Activated CD4-positive, alpha-beta T cell treated with anti-CD3 and anti-CD28 coated beads, Interleukin-2, amount 50 U/mL, for 48 hours (primary cell): ENCODE measurements at places on chromosomes 5 and 9.

GRCh38 chr5:93602241-93603077 lies 19.4 kb downstream of the NR2F1 start:
- no peak for DNase-seq

GRCh38 chr5:96919754-96920197 lies 16.1 kb upstream of the LNPEP start:
- no peak for DNase-seq

DNA sequence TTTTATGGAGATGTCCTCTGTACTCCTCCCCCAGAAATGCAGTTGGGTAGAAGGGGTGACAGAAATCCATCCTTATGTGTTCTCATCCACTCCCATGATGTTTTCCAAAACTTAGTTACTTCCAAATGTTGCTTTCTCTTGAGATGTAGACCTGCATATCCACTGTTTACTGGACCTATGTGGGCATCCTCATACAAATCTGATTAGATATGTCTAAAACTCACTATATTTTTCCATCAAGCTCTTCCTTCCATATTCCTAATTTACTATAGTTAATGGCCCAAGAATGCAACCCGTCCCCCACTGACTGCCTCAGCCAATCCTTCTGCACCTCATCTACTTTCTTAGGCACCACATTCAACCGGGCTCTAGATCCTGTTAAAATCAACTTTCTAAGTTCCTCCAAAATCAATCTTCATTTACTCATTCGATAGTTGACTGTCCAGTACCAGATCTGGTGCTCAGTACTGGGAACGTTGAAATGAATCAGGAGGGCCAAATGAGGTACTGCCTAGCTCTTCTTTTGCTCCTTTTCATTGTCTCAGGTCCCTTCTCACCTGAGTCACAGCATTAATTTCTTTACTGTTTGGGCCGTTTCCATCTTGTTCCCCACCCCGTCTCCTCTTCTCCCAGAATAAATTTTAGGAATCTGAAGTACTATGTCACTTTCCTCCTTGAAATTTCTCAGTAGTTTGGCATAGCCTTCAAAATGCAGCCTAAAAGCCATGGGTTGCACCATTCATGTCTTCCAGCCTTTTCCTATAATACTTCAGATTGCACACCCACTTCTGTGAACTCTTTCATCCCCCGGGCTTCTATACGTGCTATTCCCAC lies 7.9 kb downstream of the PLK2 start:
- DNase-seq = no peak

DNA sequence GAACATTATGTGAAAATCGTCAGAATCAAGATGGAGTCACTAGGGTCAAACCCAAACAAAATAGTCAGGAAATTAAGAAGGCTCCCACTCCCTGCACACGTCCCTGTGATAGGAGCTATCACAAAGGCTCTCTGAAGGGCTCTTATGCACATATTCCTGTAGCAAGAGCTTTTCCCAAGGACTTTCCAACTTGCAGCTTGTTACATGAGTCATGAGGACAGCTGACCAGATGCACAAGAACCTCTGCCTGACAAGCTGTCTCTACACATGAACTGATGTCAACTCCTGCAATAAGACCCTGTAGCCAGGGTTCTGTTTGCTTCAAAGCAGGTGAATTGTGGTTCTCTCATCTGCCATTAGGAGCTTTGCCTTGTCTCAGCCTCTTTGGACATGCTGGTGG lies 122.4 kb downstream of the OLFM1 start:
- DNase-seq = no peak

DNA sequence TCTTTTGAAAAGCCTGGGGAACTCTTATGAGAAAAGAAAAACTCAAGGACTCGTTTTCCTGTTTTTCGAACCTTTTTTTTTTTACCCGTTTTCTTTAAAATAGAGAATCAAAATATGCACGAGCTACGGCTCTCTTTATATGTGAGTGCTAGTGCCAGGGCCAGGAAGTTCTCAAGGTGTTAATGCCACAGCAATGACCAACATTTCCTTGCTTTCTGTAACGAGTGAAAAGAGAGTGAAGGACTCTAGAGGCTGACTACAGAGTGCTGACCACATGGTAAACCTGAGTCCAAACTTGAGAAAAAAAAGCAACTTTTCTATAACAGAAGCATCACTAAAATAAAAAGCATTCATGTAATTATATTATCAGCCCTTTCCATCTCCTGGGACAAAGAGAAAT lies 102.2 kb upstream of the SLC28A3 start:
- no peak for DNase-seq
